ENCODE measurements at places on chromosomes 5 and 9.

- DNase-seq = peak; percentile 23
Measured at GRCh38 chr5:95590880-95591279, 29.0 kb upstream of the GPR150 start.

DNA sequence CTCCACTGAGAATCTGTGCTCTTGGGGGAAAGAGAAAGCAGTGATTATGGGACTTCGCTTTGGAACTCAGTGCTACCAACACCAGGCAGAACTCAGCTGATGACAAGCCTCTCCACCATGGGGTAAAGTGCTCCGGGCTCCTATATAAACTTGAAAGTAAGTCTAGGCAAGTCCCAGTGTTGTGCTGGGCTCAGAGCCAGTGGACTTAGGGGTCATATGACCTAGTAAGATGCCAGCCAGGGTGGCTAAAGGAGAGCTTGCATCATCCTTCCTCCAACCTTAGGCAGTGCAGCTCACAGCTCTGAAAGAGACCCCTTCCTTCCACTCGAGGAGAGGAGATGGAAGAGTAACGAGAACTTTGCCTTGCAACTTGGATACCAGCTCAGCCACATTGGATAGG lies 35.1 kb upstream of the FREM1 start:
- no peak for DNase-seq

DNA sequence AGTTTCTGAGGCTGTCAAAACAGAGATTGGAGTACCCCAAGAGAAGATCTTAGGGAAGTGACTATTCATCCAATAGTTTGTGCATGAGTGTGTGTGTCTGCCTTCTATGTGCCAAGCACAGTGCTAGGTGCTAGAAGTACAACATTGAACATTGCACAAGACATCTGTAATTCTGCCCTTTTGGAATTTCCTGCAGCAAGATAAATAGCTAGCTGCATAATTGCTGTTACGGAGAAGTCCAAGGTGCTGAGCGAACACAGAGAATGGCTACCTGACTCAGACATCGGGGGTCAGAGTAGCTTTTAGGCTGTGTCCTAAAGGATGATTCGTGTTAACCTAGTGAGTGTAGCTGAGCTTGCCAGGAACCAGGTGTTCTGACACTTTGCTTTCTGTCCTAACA lies 44.8 kb downstream of the PAPPA start:
- DNase-seq = no peak

DNA sequence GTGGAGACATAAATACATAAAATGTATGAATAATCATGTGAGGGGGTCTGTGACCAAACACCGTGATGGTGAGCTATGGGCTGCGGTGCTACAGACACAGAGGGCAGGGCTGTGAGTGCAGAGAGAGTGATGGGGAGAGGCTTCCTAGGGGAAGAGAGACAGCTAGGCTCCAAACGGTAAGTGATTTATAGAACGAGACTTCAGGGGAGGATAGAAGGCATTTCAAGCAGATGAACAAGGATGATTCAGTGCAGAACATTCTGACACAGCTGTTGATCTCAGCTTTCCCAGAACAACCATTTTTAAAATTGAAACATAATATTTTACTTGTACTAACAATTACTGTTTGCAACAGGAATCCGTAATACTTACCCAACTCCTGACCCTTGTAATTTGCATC lies 100.7 kb downstream of the GAS1 start:
- no peak for DNase-seq

DNA sequence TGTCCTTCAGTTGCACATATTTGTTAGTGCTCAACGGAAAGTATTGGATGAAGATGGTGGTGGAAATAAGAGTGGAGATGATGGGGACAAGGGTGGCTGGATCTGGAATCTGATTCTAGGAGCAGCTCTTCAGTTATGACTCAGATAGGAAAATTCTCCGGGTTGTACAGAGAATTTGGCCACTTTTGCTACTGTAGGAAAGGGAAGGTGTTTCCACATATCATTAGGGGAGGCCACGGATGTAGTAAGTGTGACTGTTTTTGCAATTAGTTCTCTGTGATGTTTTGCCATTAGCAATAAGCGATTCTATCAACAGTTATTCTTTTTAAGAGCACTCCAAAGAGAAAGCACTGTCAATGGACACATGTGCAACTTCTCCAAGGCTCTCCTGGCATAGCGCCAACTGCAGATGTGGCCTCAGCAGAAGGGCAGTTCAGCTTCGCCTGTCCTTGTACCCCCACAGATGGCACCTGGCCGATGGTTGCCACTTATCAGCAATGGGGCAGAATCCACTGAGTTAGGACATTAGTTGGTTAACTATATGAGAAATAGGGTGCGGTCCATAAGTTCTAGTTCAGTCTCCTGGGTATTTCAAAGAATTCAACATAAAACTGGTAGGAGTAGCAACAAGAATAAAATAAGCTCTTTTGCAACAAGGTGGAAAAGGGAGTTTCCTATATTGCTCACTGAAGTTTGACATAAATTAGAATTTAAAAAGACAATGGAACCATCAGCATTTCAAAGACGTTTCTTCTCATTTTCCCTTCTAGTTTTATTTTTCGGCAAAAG lies 96.3 kb downstream of the ARSB start:
- DNase-seq = no peak

DNA sequence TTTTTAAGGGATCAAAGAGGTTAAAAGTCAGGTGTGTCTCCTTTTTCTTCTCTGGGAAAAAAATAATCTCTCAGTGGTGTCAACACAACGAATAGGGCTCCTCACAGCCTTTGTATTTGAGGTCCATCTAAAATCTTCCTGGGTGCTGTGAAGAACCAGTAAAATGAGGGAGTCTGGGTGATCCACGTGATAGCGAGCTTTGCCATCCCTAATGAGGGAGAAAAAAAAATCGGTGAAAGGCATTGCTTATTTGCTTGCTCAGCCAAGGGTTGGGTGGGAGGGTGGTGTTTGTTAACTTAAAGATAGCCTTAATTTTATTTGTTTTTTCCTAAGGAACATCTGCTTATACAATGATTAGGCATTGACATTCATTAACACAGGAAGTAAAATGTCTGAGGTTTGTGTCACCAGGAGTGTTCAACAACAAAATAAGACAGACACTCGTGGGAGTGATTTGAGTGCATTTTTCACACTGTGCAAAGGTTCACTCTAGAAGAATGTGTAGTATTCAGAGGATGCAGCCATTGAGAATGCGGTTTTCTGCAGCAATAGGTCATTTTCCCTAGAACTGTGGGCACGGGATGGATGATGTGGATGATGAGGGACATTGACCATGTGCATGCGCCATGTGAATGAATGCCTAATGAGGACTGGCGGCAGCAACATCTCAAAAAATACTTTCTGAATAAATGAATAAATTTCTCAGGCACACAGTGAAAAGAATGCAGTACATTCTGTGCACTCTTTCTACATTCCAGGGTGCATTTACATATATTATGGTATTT lies 369.5 kb downstream of the NTRK2 start:
- no peak for DNase-seq

DNA sequence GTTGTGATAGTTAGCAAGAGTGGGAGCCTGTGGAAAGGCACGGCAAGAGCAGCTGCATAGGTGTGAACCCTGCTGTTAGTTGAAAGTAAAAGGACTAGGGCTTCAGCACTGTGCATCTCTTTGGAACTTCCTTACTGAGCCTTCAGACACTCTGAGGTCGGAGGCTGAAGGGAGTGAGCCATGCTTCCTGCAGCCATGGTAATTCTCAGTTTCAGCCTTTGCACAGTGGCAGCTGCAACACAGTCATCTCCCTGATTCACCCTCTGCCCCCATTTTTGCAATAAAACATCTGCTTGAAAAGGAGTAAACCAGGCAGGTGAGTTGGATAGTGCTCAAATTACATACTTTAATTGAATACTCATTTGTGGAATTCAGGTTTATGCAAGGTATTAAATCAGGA lies 6.5 kb upstream of the TLE4 start:
- DNase-seq = no peak

- no peak for DNase-seq
Measured at GRCh38 chr5:171857489-171857876, 71.9 kb downstream of the SMIM23 start.

GRCh38 chr5:32842813-32843530 lies 131.9 kb downstream of the NPR3 start:
- no peak for DNase-seq

DNA sequence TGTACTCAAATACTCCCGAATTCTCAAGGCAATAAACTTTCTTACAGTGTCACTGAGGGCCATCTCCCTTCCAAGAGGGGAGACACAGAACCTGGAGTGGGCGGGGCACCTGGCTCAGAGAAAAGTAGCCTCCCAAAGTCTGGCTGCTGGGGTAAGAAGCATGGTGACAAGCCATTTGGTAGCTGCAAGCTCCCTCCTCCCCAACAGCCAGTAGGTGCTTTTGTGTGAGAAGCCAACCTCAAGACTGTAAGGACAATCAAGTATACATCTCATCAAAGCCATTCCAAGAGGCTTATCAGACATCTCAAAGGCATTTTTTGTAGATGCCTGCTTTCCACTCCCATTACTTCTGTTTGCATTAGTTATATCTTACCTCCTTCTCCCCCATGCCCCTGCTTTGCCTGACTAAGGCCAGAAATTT lies 1.4 kb downstream of the DAB2 start:
- no peak for DNase-seq

DNA sequence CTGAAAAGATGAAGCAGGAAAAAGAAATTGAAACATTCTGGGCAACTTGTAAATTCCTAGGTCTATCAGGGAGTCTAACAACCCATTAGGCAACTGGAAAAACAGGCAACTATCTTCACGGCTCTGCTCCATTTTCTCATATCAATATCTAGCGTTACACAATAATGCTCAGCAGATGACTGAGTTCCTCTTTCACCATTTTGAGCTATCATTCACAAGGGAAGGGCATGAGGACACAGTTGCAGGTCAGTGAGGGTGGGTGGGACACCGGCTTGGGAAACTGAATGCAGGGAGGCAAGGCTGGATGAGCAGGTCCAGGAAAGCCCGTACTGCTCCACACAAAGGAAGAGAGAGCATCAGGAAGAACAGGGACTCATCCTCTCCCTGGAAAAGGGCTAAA lies 67.0 kb downstream of the FRMD3 start:
- DNase-seq = peak; percentile 58

DNA sequence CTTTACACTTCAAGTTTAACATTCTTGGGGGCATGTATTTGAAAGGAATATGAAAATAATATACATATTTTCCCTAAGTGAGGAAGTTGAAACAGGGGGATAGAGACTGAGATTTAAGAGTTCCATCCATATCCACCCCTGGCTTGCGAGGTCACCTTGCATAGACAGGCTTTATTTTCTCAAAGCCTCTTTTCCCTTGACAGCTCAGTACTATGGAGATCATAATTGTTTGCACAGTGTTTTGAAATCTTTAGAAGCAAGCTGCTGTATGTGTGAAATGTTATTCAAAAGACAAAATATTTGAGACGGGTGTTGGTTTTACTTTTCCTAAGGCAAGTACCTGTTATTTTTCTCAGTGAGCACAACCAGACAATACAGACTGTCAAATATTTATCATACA lies 163.1 kb downstream of the LRRC70 start:
- no peak for DNase-seq

- peak; percentile 29 for DNase-seq
Measured at GRCh38 chr5:93789173-93790067, 48.0 kb upstream of the POU5F2 start.

GRCh38 chr9:24801344-24801743 lies 255.6 kb upstream of the IZUMO3 start:
- DNase-seq = no peak

- peak; percentile 93 for DNase-seq
Measured at GRCh38 chr9:136587145-136587943, 41.5 kb upstream of the NOTCH1 start.

DNA sequence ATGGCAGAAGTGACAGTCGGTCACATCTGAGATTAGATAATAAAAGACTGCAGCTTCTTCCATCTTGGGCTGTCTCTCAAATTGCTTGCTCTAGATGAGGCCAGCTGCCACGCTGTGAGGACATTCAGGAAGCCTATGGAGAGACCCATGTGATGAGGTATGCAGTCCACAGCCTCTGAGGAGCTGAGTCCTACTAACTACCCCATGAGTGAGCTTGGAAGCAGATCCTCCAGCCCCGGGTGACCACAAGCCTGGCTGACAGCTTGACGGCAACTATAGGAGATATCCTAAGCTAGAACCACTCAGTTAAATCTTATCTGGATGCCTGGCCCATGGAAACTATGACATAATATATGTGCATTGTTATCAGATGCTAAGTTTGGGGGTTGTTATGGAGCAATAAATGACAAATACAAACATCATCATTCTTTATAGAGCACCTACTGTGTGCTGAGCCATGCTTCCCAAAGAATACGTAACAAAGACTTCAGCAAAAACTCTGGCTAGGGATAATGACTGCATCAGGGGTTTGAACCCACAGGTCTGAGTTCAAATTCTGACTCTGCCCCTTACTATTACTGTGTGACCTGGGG lies 26.7 kb downstream of the KCNV2 start:
- DNase-seq = peak; percentile 5

DNA sequence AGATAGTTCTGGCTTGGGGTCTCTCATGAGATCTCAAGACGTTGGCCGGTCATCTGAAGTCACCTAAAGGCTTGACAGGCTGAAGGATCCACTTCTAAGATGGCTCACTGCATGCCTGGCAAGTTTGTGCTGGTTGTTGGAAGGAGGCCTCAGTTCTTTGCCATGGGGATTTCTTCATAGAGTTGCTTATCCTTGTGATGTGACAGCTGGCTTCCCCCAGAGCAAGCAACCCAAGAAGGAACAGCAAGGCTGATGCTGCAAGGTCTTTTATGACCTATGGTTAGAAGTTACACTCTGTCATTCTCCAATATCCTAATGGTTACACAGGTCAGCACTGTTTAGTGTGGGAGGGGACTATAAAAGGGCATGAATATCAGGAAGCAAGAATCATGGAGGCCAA lies 20.7 kb upstream of the GRPEL2 start:
- DNase-seq = no peak

DNA sequence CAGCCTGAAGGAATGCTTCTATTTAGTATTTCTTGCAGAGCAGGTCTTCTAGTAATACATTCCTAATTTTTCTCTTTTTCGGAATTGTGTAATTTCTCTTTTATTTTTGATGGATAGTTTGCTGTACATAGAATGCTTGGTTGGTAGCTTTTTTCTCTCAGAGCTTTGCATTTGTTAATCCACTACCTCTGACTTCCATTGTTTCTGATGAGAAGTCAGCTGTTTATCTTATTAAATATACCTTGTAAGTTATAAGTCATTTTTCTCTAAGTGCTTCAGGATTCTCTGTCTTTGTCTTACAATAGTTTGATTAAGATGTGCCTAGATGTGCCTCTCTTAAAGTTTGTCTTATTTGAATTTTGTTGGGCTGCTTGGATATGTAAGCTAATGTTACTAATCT lies 101.9 kb downstream of the HTR1A start:
- peak; percentile 34 for DNase-seq

DNA sequence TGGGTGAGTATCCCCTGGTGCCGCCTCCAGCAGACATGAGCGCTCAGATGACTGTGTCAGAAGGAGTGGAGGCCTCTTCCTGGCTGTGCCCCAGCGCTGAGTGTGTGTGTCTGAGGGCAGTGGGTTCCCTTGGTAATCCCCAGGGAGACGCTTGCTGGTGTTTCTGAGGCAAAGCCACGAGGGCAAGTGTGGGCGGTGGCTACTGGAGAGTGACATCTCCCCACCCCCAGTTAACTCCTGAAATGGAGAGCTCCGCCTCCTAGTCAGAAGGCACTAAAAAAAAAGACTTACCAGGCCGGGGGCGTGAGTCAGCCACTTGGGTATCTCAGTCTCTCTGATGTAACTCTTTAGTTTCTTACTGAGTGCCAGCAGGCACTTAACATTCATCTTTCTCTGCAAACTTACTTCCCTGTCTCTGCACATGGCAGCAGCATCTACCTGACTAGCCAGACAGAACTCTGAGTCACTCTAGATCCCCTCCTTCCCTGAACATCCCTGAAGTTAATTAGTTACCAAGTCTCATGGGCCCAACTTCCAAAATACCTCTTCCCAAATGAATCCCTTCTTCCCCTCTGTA lies 19.3 kb downstream of the ORM2 start:
- peak; percentile 94 for DNase-seq

- no peak for DNase-seq
Measured at GRCh38 chr5:17235731-17236330, 18.4 kb downstream of the BASP1 start.

Measured in OCI-M1 (cell line).